ENCODE measurements at places on chromosomes 5 and 9. TPM values are rescaled to one million over a fixed set of nuclear protein-coding genes. Genes with fewer than 3 reads are reported as not detected.

DNA sequence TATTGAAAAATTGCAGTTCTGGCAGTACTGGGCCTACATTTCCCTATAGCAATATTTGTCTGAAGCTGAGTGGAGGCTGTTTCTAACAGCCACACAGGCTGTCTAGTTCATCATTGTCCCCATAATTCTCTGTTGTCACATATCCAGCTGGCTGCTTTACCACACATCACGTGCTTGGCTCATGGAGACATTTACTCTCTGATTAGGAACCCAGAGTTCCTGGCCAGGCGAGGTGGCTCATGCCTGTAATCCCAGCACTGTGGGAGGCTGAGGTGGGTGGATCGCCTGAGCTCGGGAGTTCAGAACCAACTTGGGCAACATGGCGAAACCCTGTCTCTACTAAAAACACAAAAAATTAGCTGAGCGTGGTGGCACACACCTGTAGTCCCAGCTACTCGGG is 81.4 kb downstream of the PGM5 start:
- peak; percentile 28 for DNase-seq
- no peak overlapping the region for H3K27ac ChIP-seq
- H3K27me3 ChIP-seq = no peaks in the 10 kb centered on the region

GRCh38 chr9:112831969-112832368 is 58.7 kb downstream of the SLC46A2 start:
- peaks cover 7% of the 10 kb centered on the region for H3K4me1 ChIP-seq
- H3K36me3 ChIP-seq = no peaks in the 10 kb centered on the region
- no peak for DNase-seq
- peak overlapping the region; percentile 87 for H3K27ac ChIP-seq

GRCh38 chr5:159874263-159874662 is 42.0 kb upstream of the ADRA1B start:
- H3K27me3 ChIP-seq = no peaks in the 10 kb centered on the region
- no peak for DNase-seq
- H3K27ac ChIP-seq = no peak overlapping the region

Gene PPP2R2B
- total RNA-seq = 0.93 TPM

Gene CCDC152
- not detected for total RNA-seq

DNA sequence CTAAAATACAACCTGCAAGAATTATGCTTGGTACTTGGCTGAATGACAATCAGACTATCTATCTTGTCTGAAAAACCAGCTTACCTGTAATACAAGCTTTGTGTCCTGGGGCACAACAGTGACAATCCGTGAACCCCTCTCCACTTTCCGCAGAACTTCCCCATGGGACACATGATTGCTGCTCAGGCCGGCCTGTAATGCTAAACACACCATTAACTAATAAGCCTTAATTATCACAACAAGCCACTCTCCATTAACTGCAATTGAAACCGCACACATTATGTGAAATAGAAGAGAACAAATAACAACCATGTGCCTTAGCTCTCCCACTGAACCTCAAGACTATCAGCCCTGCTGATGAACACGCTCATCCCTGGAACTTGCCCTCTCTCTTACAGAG is 33.7 kb downstream of the ELP1 start:
- H3K27me3 ChIP-seq = no peaks in the 10 kb centered on the region
- no peaks in the 10 kb centered on the region for H3K4me1 ChIP-seq
- no peak overlapping the region for H3K4me3 ChIP-seq
- peaks cover 7% of the 10 kb centered on the region for H3K36me3 ChIP-seq
- DNase-seq = no peak

DNA sequence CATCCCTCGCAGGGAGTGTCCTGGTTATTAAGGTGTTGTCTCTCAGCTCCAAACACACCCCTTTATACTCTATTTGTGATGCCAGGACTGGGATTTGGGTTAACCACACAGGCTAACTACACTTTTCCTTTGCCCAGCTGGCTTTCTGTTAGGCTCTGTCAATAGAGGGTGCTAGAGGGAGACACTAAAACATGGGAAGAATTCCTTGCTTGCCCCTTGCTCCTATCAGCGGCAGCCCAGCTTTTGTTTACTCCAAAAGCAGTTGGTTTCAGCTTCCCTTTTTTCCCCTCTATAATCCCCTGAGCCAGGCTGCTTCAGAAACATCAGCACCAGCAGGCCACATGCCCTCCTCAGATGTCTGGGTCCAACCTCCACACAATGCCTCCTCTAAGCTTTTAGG is 297.1 kb downstream of the KCTD16 start:
- no peak overlapping the region for H3K4me3 ChIP-seq
- no peaks in the 10 kb centered on the region for H3K27me3 ChIP-seq
- no peak overlapping the region for H3K27ac ChIP-seq
- H3K36me3 ChIP-seq = no peaks in the 10 kb centered on the region
- H3K4me1 ChIP-seq = no peaks in the 10 kb centered on the region

DNA sequence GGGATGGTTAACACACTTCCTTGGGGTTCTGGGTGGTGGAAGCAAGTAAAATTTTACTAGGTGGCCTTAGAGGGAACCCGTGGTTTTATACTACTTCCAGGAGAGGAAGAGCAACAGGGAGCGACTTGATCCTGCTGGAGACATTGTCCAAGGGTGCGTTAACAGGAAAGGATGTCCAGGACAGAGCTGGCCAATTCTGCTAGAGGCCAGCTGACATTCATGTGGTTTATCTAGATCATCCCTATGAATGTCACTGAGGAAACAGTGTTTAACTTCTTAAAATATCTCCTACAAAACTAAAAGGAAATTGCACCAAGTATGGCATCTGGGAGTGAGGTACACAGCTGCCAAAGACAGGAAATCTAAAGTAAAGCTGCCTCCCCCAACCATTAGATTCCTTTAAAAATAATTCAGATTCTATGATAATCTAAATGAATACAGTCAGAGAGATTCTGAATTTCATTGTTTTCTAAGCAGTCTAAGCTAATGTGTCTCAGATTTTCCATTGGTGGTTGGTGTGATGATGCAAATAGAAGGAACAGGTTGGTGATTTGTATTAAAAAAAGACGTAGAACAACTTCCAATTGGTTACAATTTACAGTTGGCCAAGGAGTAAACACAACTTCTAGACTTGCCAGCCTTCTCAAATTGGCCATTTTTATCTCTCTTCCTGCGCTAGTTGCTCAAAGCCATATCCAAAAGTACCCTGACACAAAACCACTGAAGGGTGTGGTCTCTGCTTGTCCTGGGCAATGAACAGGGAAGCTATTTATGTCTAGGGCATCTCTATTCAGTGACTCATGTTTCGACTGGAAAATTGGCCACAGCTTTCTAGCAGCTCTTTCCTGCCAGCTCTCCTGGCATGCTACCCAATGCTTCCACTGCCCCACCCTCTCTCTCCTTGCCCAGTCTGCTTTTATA is 574.7 kb upstream of the MEF2C start:
- no peak overlapping the region for H3K27ac ChIP-seq
- no peaks in the 10 kb centered on the region for H3K27me3 ChIP-seq
- no peak overlapping the region for H3K4me3 ChIP-seq
- DNase-seq = no peak

DNA sequence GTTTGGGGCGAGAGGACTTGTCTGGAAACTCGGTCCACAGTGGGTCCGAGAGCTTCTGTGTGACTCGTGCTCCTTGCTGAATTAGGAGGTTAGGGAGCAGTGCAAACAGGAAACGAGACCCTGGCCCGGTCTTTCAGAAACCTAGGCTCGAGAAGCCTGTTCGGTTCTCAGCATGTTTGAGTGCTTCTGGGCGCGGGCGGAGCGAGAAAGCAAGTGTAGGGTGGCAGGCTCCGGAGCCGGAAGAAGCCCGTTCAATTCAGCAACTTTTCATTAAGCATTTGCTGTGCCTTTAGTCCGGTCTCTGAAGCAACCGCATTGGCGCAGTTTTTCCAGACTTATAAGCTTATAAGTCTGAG is 547 bp downstream of the CLTA start:
- no peaks in the 10 kb centered on the region for H3K27me3 ChIP-seq
- H3K27ac ChIP-seq = peak overlapping the region; percentile 95
- peak; percentile 41 for DNase-seq

DNA sequence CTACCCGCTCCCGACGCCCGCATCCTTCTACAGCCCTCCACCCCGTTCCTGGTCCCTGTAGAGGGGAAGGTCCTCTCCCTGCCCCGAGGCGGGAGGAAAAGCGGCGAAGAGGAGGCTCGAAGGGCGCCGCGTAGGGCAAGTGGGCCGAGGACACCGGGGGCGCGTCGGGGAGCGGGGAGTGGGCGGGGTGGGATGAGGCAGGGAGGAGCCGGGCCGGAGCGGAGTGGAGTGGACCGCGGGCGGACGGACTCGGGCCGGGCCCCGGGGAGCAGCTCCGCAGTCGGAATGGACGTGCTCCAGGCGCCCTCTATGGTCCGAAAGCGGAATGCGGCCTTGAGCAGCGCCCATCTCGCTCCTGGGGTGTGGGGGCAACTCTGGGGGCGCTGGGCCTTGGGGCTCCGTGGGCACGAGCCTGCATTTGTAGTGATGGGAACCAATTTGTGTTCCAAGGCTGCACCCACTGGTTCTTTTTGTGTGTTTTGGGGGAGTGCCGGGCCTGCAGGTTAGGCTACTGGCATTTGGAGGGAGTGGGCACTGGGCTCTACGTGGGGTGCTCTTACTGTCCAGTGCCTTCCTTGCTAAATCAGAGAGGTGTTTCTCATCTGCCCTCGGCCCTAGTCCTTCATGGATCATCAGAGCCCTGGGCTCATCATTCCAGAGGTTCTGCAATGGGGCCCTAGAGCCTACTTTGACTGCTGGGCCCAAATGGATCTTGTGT is 7.3 kb downstream of the IRX1 start:
- no peak overlapping the region for H3K4me3 ChIP-seq
- peaks cover 50% of the 10 kb centered on the region for H3K27me3 ChIP-seq
- no peaks in the 10 kb centered on the region for H3K4me1 ChIP-seq
- H3K27ac ChIP-seq = no peak overlapping the region
- no peaks in the 10 kb centered on the region for H3K36me3 ChIP-seq
- DNase-seq = no peak

DNA sequence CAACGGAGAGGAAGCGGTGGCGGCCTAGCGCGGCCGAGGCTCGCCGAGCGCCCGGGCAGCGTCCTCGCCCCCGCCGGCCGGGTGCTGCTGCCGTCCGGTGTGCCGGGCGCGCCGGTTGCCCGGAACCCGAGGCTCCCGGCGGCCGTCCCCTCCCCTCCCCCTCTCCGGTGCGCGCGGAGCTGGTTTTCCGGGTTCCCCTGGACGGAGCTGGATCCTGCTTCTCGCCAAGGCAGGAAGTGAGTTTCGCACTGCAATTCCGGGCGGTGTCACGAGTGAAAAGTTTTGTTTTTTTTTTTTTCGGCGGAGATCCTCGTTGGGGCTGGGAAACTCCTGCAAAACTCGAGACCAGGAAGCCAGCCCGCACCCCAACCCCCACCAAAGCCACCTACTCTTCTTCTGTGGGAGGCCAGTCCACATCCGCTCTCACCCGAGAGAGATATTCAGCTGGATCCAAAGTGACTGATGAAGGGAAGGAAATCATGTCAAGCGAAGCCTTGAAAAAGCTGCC is at the start of gene ERBIN:
ERBIN (plus strand) TSS at position 300 of the 508 bp plus-strand sequence. CDS start 66,144 bp downstream, outside the sequence.
- no peaks in the 10 kb centered on the region for H3K27me3 ChIP-seq
- H3K36me3 ChIP-seq = no peaks in the 10 kb centered on the region
- H3K4me3 ChIP-seq = peak within 1 kb of the TSS; percentile 74
- peaks cover 3% of the 10 kb centered on the region for H3K4me1 ChIP-seq

DNA sequence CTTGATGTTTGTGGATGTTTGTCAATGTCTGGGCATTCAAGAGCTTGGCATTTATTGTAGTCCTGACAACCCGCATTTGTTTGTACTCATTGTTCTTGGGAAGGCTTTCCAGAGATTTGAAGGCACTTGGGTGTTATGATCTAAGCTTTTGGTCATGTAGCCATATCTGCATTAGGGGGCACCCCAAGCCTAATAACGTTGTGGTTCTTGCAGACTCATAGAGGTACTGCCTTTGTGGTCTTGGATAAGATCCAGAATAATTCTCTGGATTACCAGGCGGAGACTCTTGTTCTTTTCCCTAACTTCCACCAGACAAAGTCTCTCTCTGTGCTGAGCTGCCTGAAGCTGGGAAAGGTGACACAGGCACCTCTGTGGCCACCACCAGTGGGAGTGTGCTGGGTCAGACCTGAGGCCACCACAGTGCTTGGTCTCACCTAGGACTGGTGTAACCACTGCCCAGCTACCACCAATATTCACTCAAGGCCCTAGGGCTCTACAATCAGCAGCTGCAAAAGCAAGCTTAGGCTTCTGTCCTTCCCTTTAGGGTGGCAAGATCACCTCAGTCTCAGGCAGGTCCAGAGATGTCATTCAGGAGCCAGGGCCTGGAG is 144.4 kb upstream of the TAS2R1 start:
- H3K4me1 ChIP-seq = no peaks in the 10 kb centered on the region
- no peaks in the 10 kb centered on the region for H3K27me3 ChIP-seq
- H3K27ac ChIP-seq = no peak overlapping the region
- H3K4me3 ChIP-seq = no peak overlapping the region

Gene HNRNPK
- 451 TPM for total RNA-seq

DNA sequence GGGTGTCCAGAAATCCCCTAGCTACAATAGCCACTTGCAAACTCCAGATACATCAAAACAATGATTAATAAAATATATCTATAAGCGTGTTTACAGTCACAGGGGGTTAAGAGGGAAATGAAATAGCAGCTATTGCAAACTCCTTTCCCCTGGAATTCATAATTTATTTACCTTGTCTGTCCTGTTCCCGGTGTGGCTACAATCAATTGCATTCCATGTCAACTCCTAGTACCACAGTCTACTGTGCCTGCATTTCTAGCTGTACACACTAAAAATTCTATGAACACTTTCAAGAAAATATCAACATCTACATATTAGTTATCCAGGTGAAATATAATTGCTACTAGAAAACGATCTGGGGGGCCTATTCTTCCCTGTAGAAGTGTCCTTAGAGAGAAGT is 217.6 kb downstream of the ELAVL2 start:
- H3K27ac ChIP-seq = no peak overlapping the region
- H3K4me3 ChIP-seq = no peak overlapping the region
- H3K36me3 ChIP-seq = no peaks in the 10 kb centered on the region
- H3K27me3 ChIP-seq = no peaks in the 10 kb centered on the region

DNA sequence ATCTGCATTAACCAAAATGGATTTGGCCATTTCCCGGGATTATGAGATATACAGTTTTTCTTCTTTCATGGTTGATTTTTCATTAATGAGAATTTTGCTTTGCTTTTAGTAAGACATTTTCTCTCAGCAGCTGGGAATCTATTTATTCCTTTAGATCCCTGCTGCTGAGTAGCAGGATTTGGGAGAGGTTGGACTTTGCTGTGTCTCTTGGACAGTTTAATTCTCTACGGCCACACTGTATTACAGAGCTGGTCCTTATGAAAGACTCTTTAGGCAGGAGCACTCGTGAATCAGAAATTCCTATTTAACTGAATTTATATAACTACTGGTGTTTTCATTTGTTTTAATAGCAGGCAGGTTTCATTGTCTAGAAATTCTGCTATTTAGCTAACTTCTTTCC is 1.6 kb downstream of the UNC13B start:
- H3K4me3 ChIP-seq = peak overlapping the region; percentile 64
- no peaks in the 10 kb centered on the region for H3K36me3 ChIP-seq
- no peaks in the 10 kb centered on the region for H3K27me3 ChIP-seq
- no peak for DNase-seq

Gene SPATA31C1
- not detected for total RNA-seq

DNA sequence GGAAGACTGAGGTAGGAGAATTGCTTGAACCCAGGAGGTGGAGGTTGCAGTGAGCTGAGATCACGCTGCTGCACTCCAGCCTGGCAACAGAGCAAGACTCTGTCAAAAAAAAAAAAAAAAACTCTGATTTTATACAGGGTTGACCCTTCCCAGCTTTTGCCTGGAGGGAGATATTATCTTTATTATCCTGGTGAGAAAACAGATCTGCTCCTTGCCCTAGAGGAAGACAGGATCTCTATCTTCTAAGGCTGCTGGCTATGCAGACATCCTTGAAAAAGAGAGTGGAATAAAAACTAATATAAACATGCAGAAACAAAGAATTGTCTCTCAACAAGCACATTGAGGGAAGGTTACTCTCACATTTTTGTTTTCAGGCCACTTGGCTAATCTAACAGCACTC is 1503.4 kb upstream of the WWC1 start:
- H3K27ac ChIP-seq = no peak overlapping the region
- H3K4me1 ChIP-seq = no peaks in the 10 kb centered on the region
- H3K4me3 ChIP-seq = no peak overlapping the region
- no peak for DNase-seq

Gene MAN1B1
- total RNA-seq = 52.6 TPM

Gene TCF7
- total RNA-seq = 4.3 TPM
